Right hindlimb (tissue), 1 donor: ENCODE measurements at places on chromosomes 16 and 17.

DNA sequence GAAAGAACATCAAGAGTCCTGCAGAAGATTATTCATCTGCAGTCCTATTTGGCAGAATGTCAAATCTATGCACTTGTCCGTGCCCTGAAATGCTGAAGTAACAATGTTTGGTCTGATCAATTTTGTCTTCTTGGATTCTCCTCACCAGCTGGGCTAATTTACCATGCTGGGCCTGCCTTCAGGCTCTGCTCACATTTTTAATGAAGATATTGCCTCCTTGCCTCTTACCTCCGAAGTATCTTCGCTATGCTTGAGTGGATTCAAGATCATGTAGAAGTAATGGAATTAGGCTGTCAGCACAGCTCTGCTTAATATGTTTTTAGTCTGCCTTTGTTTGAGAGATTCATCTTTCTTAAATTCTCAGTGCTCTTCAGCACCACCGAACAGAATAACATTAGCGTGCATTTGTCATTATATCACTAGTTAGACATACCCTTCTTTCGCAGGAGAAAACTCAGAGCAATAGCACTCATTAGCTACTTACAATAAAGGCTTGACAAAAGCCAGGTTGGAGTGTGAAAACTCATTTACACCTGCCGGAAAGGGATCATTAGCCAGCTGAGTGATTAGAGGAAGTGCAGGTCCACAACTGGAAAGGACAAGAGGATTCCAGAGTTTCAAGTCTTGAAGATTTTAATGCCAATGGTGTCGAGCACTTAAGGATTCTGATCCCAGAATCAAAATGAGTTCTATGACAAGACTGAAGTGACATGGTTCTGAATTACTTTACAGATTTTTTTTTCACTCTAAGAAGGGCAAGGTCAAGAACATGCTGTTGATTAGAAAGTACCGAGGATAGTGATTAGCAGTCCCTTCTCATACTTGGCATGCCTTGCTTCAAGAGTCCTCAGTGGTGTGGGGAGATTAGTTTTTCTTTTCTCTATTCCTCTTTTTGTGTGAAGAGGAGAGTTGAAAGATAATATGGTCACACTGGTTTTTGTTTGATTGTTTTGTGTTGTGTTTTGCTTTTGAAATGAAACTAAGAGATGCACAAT lies 405.6 kb upstream of the TOM1L1 start:
- no peak for DNase-seq

DNA sequence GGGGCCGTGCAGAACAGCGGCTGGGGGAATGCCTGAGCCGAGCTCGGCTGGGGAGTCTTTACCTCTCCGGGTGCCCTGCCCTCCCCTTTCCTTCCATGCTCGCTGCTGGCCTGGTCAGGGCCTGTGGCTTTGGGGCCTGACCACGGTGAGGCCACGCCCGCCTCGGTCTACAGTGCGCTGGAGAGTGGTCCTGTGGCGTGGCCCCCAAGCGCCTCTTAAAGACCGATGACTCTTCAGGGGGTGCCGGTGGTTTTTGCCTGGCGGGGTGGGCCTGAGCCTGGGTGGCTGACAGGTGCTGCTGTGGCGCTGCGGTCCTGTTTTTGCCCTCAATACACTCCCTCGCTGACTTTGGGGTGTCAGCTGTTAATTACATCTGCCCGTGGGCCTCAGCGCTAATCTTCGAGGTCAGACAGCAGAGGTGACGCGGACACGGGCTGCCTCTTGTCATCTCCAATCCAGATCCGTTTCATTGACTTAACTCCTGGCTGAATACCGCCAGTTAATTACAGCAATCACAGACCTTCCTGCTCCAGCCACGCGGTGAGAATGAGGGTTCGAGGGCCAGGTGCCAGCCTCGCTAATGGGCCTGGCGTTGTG lies 29.7 kb downstream of the GSE1 start:
- DNase-seq, result no peak

- peak; percentile 26 for DNase-seq
Observed at GRCh38 chr16:82603784-82604411, 22.9 kb upstream of the CDH13 start.

- DNase-seq, result no peak
Observed at GRCh38 chr16:57739756-57740422, 4.3 kb downstream of the KATNB1 start.

GRCh38 chr16:30459456-30459855 lies 13.1 kb upstream of the ITGAL start:
- DNase-seq, result no peak

DNA sequence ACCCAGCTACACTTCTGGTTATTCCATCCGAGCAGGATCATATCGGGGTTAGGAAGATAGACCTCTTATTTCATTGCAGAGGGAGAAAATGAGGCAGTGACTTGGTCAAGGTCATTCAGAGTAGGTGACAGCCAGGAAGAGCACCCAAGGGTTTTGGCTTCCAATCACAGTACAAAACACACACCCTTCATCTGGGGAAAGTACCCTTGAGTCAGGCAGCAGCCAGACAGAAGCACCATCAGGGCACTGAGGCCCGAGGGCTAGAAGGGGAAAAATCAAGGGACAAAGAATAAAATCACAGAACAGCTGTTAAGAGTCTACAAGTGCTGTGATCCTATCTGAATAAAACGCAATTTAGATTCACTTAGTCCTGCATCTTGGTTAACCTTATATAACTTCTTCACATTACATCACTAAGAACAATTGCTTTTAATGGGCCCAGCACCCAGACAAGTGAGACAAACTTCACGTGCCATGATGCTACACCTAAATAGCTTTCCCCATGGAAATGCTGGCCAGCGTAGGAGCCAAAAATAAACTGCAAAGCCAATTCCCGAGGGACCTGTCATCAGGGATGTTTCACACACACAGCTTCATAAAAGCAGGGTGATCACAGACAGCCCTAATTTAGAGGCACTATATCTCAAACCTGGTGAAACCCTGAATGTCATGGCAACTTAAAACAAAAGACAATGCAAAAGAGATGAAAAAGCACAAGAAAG lies 4.9 kb downstream of the UBE2O start:
- no peak for DNase-seq

- no peak for DNase-seq
Observed at GRCh38 chr16:54412037-54412436, 125.5 kb upstream of the IRX3 start.

DNA sequence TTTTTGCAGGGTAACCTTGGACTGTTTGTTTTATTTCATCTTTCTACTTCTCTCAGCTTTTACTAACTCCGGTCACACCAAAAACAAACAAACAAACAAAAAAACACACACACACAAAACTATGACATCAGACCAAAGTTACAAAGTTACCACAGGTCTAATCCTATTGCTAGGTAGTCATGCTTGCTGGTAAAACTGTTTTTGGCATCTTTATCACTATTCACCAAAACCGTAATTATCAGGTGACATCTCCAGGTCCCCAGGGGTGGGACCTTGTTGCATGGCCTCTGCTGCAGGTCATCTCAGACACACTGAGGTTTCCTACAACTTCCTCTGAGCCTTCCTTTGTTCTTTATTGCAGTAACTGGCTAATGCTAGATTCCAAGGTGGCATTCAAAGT lies 162.3 kb downstream of the ABCA8 start:
- DNase-seq, result no peak

DNA sequence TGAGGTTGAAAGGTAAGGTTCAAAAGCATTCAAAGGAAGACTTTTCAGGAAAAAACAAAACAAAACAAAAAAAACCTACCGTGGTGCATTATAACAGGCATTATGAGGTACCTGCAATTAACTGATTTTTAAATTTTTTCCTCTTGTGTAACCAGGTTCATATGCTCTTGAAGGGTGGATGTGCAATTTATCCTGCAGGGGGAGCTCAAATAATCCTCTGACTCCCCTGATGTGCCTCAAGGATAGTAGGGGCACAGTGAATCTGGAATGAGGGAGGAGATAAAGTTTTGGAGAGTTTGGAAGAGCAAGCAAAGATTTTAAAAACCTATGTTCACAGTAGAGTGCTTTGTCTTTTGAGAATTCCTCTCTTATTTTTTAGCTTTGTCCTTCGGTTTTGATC lies 1349.4 kb downstream of the CDH8 start:
- no peak for DNase-seq

DNA sequence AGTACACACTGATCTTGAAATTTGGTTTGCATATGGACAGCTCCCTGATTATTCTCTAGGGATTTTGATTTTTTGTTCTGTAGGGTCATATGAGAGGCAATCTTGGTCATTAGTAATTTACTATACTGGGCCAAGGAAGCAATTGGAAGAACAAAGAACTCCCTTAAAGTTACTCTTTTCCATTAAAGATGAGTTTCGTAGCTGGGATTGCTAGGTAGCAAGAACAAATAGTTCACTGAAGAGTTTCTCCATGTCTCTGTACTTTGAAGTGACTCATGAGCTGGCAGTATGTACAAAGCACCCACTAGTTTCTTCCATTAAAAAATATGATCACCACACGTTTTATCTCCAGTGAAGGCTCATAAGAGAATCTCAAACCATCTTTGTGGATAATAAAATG lies 6.2 kb upstream of the BCAS3 start:
- DNase-seq, result no peak

DNA sequence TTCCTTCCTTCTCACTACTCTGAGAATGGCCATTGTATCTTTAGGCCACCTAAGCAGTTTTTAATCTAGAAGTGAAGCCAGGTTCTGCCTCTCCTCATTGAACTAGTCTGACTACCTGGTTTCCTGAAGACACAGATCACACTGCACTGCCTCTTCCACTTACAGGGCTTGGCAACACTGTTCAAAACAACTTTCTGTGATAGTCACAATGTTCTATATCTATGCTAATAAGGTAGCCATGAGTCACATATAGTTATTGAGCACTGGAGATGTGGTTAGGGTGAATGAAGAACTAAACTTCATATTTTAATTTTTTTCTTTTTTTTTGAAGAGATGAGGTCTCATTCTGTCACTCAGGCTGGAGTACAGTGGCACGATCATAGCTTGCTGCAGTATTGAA lies 26.9 kb downstream of the RND2 start:
- no peak for DNase-seq

GRCh38 chr17:17056156-17056539 lies 13.9 kb downstream of the MPRIP start:
- DNase-seq, result peak; percentile 18

GRCh38 chr16:72783716-72784318 lies 264.1 kb downstream of the ZFHX3 start:
- no peak for DNase-seq

GRCh38 chr16:61681124-61681523 lies 355.1 kb downstream of the CDH8 start:
- no peak for DNase-seq
